Stimulated activated CD4-positive, alpha-beta T cell treated with anti-CD3 and anti-CD28 coated beads, Interleukin-4, amount 100 ng/mL, for 4 hours (primary cell): ENCODE measurements at places on chromosomes 3 and 15.

DNA sequence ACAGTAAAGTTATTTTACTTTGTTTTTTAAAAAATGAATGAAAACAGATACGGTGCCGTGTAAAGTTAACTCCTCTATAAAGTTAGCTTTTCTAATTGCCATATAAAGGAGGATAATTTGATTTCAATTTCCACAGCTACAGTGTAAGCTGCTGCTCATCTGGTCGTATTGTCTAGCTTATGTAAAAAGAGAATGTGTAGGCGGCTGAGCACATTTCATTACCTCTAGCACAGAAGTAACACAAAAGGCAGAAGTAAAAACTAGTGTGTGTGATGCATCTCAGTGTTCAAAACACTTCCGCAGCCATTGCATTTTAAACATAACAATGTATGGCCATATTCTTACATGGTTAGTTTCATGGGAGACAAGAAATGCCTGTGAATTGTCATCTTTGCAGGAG is 105.0 kb upstream of the P2RY1 start:
- DNase-seq: no peak

GRCh38 chr15:80455051-80455648 is 51.0 kb downstream of the ARNT2 start:
- no peak for DNase-seq

GRCh38 chr3:58048301-58048700 is 40.1 kb downstream of the FLNB start:
- no peak for DNase-seq

DNA sequence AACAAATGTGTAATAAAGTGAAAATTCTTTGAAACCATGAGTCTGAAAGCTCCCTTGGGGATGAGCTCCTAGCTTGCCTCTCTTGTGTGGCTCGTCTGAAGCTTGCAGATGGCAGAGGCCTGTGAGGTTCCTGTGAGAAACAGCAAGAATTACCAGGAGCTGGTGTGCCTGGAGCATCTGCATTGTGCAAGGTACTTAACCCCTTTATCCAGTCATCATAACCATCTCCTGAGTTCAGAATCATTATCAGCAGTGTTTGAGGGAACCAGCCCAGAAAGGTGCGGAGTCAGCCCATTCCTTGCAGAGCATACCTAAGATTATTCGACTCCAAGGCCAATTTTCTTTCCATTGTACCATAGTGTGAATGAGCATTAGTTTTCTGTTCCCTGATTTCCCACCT is 51.7 kb upstream of the TRA2B start:
- no peak for DNase-seq

GRCh38 chr3:12323237-12323636 is 34.4 kb downstream of the PPARG start:
- no peak for DNase-seq

DNA sequence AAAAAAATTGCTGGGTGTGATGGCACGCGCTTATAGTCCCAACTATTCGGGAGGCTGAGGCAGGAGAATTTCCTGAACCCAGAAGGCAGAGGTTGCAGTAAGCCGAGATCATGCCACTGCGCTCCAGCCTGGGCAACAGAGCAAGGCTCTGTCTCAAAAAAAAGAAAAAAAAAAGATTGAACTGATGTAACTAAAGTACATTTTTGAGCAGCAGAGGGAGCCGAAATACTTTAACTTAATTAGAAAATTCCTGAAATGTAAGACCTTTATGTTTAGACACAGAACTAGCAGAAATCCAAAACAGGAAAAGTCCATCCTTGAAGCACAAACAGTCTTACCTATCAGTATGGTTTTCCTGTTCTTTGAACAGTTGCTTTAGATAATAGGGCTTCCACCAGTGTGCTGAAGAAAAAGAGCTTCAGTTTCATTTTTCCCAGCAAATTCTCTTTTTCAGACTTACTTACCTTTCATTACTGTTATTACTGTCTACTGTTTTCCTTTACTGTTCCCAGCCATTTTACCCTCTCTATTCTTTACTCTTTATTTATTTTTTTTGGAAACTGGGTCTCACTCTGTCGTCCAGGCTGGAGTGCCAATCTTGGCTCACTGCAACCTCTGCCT is 33.4 kb upstream of the ZNF609 start:
- DNase-seq: no peak

- no peak for DNase-seq
Observed at GRCh38 chr15:39624806-39625205, 43.9 kb downstream of the THBS1 start.

- DNase-seq: no peak
Observed at GRCh38 chr15:56272454-56272853, 28.8 kb upstream of the RFX7 start.

DNA sequence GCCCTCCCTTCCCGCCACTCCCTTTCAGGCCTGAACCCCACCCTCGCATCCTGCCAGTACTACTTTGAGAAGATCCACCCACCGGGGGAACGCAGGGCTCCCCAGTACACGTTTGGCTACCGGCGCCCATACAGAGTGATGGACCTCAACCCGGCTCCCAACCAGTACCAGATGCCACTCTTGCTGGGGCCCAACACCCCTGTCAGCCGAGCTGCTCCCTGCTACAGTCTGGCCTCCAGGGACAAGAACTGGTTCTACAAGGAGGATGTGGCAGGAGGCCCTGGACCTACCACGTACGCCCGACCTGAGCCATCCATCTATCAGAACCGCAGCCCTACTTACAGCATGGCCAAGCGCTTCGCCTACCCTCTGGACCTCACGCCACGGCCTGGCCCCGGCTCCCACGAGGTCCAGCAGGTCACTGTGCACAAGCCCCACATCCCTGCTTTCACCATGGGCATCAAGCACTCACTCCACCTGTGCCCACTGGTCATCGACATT is 14.4 kb upstream of the CSPG4 start:
- no peak for DNase-seq

GRCh38 chr15:64480891-64481290 is 20.5 kb downstream of the ZNF609 start:
- DNase-seq: no peak

DNA sequence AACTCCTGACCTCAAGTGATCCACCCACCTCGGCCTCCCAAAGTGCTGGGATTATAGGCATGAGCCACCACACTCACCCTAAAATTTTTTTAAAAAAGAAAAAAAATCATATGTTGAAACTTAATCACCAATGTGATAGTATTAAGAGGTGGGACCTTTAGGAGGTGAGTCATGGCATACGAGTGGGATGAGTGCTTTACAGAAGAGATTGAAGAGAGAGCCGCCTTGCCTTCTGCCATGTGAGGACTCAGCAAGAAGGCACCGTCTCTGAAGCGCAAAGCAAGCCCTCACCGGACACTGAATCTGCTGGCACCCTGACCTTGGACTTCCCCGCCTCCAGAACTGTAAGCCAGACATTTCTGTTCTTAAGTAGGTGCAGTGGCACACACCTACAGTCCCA is 5.5 kb downstream of the ARPIN start:
- DNase-seq: no peak

DNA sequence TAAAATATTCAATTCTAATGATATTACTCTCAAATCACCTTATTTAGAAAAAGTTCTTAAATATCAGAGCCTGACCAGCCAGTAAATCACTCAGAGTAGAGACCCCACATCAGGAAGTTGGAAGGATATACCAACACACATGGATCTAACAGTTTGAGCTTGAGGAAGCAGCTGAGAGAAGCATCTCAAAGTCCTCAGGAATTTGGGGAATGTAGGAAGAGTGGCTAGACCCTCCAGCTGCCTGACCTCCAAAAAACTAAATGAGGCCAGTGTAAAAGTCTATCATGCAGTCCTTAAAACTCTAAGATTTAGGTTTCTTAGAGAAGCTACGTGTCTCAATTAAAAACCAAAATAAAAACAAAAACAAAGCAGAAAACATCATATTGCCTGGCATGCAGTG is 55.4 kb downstream of the SETD2 start:
- no peak for DNase-seq

DNA sequence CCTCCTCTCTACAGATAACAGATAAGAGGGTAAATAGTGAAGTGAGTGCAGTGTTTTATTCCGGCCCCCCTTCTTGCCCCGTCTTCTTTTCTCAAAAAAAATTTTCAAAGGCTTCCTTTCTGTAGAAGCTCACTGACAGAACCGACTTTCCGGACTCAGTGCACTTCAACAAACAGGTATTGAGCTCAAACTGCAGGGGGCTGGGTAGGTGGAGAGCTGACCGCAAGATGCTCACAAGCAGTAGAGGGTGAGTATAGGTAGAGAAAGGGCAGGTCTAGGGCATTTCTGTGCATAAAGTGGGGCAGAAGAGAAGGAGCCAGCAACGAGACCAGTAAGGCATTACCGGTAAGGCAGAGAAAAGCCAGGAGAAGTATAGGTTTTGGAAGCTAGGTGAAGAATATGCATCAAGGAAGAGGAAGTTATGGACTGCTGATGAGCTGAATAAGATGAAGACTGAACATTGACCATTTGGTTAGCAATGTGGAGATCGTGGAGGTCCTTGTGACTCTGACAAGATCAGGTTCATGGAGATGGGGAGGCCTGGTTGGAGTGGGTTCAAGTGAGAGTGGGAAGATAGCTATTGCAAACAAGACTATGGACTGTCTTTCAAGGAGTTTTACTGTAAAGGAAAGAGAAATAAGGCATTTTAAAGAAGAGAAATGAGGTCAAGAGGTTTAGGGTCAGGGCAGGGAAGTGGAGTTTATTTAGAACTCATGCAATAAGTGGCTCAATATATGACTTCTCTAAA is 97.4 kb downstream of the ST6GAL1 start:
- peak; percentile 80 for DNase-seq

- no peak for DNase-seq
Observed at GRCh38 chr3:53921296-53921695, 29.6 kb upstream of the SELENOK start.

DNA sequence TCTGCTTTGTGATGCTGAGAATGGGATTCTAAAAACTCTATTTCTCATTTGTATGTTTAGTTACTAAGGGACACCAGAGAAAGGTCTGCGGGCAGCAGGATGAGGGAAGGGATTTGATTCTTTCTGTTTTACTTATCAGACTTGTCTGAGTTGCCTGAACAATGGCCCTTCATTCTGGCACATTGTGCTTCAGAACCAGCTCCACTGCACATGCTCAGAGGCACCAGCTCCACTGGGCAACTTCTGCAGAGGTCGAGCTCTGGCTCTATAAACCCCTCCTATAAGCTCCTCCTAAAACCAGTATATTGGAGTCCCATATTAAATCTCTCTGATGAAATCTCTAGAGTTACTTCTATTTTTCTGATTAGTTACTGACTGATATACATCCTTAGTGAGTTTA is 453.2 kb upstream of the CDIN1 start:
- DNase-seq: no peak
